ENCODE measurements at places on chromosomes 1 and 21.

DNA sequence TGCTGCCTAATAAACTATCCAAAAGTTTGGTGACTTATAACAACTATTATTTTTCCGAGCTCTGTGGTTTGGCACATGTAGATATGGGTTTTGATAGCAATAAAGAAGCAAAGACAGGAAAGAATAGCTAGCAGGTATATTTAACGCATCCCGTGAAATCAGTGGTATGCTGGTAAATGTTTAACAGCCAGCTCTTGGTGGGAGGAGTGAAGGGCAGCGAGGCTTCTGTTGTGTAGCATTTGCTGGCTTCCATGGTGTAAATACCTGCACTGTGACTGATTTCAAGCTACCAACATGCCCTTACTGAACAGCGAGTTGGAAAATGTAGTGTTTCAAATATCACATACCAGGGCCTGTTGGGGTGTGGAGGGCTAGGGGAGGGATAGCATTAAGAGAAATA lies 291.0 kb downstream of the PRDM2 start:
- DNase-seq: no peak

DNA sequence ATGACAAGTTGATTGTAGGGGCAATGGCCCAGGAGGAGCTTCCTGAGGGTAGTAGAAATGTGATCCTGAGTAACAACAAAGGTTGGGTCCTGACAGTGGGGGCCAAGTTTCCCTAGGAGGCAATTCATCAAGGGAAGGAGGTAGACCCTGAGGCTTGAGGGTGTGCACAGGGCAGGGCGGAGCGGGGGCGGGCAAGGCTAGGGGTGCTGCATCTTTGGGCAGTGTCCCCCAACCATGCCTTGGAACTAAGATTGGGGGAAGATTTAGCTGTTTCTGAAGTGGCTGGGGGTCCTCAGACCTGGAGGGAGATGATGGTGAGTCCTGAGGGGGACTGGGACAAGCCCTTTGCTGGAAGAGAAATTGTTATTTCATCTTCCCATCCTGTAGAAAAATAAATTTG lies 50.9 kb downstream of the HUNK start:
- no peak for DNase-seq

GRCh38 chr1:73978964-73979363 lies 219.0 kb downstream of the LRRIQ3 start:
- DNase-seq: no peak

- peak; percentile 69 for DNase-seq
Observed at GRCh38 chr1:206808615-206809014, 36.3 kb upstream of the IL10 start.

DNA sequence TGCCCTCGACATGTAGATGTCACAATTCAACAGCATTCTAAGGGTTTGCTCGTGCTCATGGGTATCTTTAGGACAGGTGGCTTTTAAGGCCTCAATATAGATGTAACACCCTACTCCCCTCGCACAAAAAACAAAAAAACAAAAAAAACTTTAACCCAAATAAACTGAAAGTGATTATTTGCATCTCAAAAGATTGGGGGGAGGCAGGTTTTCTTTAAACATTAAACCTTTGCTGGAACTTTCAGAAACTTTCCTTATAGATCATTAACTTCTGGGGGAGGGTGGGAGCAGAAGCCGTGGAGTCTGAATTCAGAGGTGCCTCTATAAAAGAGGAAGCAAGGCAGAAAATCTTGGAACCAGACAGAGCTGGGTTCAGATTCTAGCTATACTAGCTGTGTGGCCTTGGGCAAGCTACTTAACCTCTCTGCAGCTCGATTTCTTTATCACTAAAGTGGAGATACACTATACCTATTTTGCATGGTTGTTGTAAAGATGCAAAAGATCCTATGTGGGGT lies 3.2 kb upstream of the KIAA1614 start:
- no peak for DNase-seq

DNA sequence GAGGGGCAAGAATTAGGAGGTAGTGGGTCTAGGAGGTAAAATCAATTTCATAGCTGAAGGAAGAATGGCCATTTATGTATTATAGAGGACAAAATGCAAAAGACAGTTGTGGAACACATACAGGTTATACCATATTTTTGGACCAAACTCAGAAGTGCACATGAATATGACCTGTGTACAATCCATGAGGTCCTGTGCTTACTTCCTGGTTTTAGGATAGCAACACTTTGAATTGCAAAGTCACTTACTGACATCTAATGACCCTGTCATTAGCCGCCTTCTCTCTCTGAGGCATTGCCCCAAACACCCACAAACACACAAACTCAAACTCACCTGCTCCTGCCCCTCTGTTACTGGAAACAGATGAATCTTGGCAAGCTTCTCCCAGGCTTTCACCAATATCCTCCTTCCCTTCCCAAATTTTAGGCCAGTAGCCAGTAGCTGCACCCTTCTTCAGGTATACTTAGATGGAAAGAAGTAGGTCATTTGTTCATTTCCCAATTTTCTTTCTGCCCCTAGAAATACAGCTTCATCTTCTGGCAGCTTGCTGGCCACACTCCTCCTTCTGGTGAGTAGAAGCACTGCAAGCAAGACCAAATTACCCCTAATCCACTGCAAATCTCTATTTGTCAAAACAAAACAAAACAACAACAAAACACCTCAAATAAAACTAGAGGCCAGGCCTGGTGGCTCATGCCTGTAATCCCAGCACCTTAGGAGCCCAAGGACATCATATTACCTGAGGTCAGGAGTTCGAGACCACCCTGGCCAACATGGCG lies 13.7 kb upstream of the RPL5 start:
- peak; percentile 56 for DNase-seq

DNA sequence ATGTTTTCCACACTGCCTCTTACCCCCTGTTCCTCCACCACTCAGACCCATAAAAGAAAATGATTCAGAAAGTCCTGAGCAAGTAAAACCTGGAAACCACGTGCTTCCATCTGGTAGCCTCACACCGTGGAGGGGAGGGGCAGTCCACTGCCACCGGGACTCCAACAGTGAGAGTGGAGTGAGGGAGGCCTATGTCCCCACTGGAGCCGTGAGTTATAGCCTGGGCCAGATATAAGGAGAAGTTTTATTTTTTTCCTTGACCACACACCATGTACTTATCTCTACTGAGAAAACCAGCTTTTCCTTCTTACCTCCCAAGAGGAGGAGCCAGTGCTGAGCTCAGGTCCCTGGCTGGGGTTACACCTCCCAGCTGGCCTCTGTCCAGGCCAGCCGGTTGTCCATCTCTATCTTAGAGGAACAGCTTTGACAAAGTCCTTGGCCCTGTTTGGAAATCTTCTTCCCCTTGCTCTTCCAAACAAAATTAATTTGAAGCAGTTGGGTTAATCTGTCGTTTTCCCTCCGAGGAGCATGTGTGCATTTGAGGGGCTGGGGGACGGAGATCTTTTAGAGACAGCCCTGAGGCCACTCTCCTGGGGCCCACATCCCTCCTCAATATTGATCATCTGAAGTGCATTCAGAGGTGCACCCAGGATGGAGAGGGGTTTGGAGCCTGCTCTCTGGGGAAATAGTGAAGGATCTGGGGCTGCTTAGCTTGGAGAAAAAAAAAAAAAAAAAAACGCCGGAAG lies 49.1 kb upstream of the SERBP1 start:
- no peak for DNase-seq

DNA sequence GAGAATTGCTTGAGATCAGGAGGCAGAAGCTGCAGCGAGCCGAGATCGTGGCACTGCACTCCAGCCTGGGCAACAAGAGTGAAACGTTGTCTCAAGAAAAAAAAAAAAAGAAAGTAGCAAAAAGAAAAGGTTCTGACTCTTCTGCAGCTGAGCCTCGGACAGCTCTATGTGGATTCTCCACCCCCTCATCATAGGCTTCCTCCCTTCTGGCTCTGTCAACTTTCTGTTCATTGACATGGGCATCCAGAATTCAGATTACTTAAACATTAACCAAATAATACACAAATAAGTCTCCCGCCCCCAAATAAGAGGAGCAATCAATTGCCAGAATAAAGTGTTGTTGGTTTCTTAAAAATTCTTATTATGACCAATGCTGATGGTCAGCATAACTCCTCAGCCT lies 10.0 kb downstream of the SUSD4 start:
- DNase-seq: no peak

GRCh38 chr1:23792151-23792945 lies 1.4 kb downstream of the LYPLA2 start:
- DNase-seq: no peak

- no peak for DNase-seq
Observed at GRCh38 chr1:4010284-4010683, 110.2 kb upstream of the C1orf174 start.

DNA sequence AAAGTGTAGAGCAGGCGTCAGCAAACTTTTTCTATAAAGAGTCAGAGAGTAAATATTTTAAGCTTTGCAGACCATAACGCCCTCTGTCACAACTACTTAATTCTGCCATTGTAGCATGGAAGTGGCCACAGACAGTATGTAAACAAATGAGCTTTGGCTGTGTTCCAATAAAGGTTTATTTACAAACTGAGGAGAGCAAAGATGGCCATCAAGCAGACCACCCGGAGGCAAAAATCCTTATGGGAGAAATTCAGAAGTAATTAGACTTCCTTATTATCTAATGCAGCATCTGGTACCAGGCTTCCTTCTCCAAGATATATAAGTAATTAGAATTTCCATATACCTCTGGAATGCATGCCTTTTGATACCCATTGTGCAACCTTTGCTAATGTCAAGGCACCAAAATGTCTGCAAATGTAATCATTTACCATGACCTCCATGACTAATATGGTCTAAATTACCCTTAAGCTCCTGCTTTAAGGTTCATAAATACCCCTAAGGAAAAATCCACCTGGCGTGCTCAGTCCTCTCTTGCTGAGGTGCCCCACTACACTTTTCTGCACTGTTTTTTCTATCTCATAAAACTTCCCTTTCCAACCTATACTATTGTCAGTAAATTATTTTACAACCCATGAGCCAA lies 377.8 kb downstream of the MATN1 start:
- no peak for DNase-seq

- peak; percentile 63 for DNase-seq
Observed at GRCh38 chr1:8031176-8031785, 5.2 kb upstream of the ERRFI1 start.

- no peak for DNase-seq
Observed at GRCh38 chr1:89503690-89504089, 20.9 kb upstream of the LRRC8B start.

GRCh38 chr21:34198231-34199120 lies 125.1 kb downstream of the MRPS6 start:
- DNase-seq: peak; percentile 57

- DNase-seq: no peak
Observed at GRCh38 chr1:65458730-65459396, 38.4 kb downstream of the LEPR start.

- no peak for DNase-seq
Observed at GRCh38 chr1:223487887-223488259, 94.7 kb downstream of the CCDC185 start.

DNA sequence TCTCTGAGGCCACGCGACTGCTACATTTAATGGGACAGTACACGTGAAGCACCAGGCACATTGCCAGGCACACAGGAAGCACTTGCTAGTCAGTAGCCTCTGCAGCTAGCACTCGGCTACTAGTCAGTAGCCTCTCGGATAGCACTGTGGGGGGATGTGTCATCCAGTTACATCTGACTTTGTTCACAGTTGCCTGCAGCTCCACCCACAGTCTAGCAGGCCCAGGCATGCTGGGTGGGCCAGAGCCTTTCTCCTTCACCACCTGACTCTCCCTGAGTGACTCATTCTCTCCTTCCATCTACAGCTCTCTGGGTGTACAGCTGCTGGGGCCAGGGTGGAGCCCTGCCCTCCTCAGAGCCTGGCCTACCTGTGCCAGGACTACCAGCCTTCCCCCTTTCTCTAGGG lies 51.5 kb downstream of the PTPRF start:
- no peak for DNase-seq

DNA sequence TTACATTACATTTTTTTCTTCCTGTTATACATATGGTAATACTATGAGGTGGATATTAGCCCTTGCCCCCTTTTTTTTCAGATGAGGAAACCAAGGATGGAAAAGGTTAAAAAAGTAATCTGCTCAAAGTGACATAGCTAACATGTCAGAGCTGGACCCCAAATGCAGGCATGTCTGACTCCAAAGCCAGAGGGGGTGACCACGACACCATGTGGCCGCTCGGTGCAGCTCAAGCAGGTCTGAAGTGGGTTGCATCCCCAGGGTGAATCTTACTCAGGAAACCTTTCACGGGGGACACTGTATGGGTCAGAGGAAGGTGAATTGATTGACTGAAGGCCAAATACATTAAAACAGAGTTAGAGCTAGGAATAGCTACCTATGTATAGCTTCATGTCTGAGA lies 34.8 kb downstream of the CD34 start:
- DNase-seq: no peak

GRCh38 chr1:221557013-221557412 lies 184.9 kb downstream of the DUSP10 start:
- peak; percentile 44 for DNase-seq

DNA sequence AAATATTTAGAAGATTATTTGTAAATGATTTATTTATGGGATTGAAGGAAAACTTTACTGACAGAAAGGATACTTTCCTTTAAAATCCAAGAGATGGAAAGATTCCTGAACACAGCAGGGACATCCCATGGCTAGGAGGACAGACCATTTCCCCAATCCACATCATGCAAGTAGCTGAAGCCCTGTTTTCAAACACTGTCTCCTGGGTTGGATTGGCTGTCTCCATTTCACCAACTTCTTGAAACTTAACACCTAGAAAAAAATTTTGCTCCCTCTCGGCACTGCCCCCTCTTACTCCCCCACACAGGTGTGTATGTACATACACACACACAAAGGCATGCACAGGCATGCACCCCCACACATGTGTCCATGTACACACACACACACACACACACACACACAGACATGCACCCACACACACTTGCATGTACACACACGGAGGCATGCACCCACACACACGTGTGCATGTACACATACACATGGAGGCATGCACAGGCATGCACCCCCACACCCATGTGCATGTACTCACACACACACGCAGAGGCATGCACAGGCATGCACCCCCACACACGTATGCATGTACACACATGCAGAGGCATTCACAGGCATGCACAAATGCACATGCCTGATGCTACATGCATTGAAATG lies 320.0 kb downstream of the CHRM3 start:
- DNase-seq: no peak

- DNase-seq: no peak
Observed at GRCh38 chr1:209008586-209008985, 574.9 kb upstream of the CAMK1G start.

DNA sequence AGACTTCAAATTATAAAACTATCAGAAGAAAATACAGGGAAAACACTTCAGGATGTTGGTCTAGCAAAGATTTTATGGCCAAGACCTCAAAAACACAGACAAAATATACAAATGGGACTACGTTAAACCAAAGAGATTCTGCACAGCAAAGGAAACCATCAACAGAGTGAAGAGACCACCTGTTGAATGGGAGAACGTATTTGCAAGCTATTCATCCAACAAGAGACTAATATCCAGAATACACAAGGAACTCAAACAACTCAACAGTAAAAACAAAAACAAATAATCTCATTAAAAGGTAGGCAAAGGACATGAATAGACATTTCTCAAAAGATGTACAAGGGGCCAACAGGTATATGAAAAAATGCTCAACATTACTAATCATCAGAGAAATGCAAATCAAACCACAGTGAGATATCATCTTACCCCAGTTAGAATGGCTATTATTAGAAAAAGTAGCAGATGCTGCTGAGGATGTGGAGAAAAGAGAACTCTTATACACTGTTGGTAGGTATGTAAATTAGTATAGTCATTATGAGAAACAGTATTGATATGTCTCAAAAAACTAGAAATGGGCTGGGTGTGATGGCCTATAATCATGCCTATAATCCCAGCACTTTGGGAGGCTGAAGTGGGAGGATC lies 112.6 kb downstream of the LRIG2 start:
- no peak for DNase-seq

GRCh38 chr1:244833734-244834542 lies 1.5 kb upstream of the COX20 start:
- peak; percentile 77 for DNase-seq

GRCh38 chr1:69121723-69122122 lies 446.0 kb upstream of the LRRC7 start:
- no peak for DNase-seq

All from inflammatory macrophage treated with lipopolysaccharide for 4 hours (primary cell).